ENCODE measurements at places on chromosomes 7 and 10.

- DNase-seq: no peak
Measured at GRCh38 chr7:126210707-126211106, 1042.0 kb downstream of the GRM8 start.

DNA sequence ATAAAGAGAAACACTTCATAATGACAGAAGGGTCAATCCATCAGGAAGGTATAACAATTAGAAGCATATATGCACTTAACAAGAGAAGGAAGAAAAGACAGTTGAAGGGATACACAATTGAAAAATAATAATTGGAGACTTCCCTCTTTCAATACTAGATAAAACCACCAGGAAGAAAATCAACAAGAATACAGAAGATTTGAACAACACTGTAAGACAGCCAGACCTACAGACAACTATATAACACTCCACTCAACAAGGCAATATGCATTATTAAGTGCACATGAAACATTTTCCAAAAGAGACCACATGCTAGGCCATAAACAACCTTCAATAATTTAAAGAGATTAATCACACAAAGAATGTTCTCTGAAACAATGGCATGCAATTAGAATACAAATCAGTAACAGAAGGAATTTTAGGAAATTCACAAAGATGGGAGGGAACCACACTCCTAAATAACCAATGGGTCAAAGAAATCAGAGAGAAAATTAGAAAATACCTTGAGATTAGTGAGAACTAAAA, 35.1 kb downstream of the ZNF438 start:
- DNase-seq: no peak

DNA sequence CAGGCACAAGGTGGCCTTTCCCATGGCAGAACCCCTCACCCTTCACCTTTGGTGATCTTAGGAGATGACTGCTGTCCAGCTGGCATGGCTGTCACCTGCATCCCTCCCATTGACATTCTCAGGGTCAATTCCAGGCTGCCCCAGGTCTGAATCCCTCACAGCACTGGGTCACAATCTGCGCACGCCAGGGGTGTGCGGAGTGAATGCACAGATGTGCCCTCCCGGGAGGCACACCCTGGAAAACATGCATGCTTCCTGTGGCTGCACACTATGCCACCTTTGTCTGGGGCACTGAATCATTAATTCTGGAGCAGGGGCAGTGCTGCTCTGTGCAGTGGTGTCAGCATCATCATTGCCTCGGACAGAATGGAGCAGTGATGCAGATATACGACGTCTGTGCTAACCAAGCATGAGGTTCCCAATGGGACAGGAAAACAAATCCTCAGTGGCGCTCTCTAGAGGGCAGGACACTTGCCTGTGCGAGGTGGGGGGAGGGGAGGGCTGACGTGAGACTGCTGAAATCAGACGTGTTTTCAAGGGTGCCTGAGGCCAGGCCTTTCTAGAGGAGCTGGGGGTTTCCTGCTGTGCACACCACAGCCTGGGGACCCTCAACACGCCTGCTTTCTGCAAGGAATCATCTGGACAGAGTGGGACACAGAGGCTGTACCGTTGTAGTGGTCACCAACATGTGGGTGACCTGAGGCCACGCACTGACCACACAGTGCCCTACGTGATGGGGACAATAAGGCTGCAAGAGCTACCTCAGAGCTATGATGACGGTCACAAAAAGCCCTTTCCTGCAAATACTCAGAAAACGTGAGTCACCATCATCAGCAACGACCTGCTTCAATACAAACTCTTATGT, 77.9 kb downstream of the HIPK2 start:
- no peak for DNase-seq

DNA sequence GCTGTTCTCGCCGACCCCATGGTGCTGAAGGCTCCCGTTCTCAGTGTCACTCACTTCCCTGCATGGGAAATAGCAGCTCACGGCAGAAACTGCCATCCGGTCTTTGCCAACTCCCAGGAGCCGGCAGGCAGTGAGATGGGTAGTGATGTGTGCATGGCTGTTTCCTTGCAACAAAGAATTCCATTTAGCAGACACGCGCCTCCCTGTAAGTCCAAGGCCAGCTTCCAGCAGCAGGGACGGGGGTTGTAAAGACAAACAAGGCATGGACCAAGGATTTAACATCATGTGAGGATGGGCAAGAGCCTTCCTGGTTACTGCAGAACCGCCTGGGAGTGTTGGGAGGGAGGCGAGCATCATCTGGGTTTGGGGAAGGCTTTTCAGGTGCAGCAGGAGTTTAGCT, 273.1 kb downstream of the GLRX3 start:
- DNase-seq: no peak

Measured in stimulated activated CD4-positive, alpha-beta T cell treated with anti-CD3 and anti-CD28 coated beads, Interleukin-1b, Interleukin-23, amount 100 ng/mL, for 1 hour (primary cell).